ENCODE measurements at places on chromosomes 7 and 10.

- H3K4me1 ChIP-seq: no peaks in the 10 kb centered on the region
Observed at GRCh38 chr10:36765782-36766414, 359.5 kb upstream of the ANKRD30A start.

DNA sequence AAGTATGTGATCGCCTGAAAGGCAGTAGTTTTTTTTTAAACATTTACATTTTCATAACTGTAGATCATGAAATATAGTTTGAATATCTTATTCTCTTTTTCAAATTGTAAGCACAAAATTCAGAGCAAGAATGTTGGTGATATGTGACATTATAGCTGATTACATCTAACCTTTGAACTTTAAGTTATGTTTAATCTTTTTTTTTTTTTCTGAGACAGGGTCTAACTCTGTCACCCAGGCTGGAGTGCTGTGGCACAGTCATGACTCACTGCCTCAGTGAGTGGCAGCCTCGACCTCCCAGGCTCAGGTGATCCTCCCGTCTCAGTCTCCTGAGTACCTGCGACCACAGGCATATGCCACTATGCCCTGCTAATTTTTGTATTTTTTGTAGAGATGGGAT is 278.7 kb upstream of the NEBL start:
- DNase-seq: no peak
- H3K27me3 ChIP-seq: no peaks in the 10 kb centered on the region
- H3K36me3 ChIP-seq: no peaks in the 10 kb centered on the region
- H3K4me1 ChIP-seq: no peaks in the 10 kb centered on the region

DNA sequence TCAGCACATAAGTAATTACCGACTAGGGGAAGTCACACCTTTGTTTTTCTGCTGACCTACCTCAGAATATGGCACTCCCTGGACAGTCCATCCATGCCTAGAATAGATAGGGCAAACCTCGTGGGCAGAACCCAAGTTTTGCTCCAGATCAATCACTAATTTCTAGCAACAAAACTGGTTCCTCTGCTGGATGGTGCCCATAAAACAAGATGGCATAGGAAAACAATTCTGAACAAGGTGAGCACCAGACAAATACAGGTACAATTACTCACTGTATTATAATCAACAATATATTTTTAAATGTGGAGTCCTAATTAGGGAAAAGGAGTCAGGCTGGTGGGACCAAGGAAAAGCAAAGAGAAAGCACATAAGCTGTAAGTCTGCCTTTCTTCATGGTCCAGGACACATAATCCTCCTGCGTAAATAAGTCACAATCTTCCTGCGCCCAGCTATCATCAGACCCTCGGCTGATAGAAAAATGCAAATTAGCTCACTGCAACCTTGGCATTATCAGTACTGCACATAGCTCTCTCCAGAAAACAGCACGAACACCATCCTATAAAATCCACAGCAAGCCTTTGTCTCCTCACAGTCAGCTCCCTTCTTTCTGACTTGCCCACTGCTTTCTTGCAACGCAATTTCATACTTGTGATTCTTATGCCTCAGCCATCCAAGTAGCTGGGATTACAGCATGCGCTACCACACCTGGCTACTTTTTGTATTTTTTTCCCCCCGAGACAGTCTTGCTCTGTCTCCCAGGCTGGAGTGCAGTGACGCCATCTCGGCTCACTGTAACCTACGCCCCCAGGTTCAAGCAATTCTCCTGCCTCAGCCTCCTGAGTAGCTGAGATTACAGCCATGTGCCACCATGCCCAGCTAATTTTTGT is 15.1 kb downstream of the URGCP start:
- no peaks in the 10 kb centered on the region for H3K36me3 ChIP-seq
- H3K27me3 ChIP-seq: no peaks in the 10 kb centered on the region
- no peak for DNase-seq
- H3K4me1 ChIP-seq: peaks cover 10% of the 10 kb centered on the region

- no peak overlapping the region for H3K4me3 ChIP-seq
- H3K27ac ChIP-seq: no peak overlapping the region
- DNase-seq: no peak
- no peaks in the 10 kb centered on the region for H3K4me1 ChIP-seq
Observed at GRCh38 chr10:113576852-113577251, 24.0 kb downstream of the HABP2 start.

DNA sequence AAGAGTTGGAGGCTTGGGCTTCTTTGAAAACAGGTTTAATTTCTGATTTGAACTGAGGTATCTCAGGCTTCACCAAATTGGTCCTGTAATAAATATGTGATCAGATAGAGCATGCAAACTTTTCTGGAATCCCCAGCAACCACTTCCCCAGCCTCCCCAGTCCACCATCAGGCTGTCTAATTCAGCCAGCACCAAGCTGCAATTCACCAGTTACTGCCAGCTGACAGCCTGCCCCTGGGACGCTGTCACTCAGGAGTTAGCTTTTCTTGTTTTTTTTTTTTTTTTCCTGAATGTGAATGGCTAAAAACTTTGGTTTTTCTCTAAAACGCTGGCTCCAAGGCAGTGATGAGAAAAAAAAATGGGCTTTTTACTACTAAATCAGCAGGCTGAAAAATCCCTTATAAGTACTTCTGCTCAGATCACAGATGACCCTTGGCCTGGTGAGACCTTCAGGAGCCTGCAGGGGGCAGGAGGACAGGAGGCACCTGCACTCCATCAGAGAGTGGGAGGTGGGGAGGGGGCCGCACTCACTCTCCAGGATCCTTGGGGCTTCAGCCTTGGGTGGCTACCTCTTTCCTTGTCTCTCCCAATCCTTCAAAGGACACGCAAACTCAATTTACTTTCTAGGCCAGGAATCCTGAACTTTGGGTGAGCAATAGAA is 349.4 kb downstream of the GATA3 start:
- DNase-seq: no peak
- H3K27me3 ChIP-seq: no peaks in the 10 kb centered on the region
- H3K36me3 ChIP-seq: no peaks in the 10 kb centered on the region
- H3K27ac ChIP-seq: peak overlapping the region; percentile 72
- peak overlapping the region; percentile 40 for H3K4me3 ChIP-seq
